Adipocyte (in vitro differentiated cells): ENCODE measurements at places on chromosomes 7 and 10.

DNA sequence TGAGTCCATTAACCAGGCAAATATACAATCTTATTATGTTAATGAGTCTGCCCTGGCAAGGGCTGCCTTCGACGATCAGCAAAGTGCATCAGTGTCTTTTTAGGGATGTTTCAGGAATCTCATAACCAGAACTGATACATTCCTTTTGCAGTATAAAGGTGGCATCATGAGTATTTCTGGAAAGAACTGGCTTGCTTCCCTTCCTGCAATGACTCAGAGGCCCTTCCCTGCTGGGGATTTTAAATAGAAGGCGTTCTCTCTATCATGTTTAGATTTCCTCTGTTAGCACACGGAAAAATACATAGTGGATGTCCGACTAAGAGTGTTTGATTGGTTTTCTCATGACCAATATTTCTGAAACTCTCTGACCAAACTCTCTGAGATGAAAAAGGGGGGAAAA lies 1.8 kb downstream of the NPS start:
- DNase-seq = no peak

GRCh38 chr10:93193906-93194305 lies 120.2 kb downstream of the CYP26A1 start:
- peak; percentile 17 for DNase-seq

GRCh38 chr7:40881405-40881926 lies 746.7 kb downstream of the SUGCT start:
- no peak for DNase-seq

DNA sequence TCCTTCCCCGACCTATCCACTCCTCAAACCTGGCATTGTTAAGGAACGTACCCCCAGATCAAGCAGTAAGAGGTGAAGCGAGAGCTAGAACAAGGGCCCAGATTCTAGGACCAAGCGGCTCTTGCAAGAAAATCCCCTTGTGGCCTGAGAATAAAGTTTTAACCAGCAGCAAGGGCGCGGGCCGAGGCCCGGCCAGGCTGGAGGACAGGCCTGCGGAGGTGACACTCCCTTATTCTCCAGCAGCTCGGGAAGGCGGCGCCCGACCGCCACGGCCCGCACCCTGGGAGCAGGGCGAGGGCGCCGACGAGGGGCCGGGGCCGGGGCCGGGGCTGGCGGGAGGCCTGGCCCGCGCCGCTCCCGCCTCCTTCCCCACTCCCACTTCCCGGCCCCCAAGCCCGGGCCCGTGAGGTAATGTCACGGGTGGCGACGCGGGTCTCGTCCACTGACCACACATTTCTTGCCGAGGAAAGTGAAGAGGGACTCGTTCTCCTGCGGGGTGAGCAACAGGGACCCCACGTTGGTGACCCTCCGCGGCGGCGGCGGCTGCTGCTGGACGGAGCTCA lies 551 bp downstream of the WASL start:
- peak; percentile 72 for DNase-seq

- no peak for DNase-seq
Observed at GRCh38 chr7:94650147-94651051, 5.5 kb downstream of the SGCE start.

DNA sequence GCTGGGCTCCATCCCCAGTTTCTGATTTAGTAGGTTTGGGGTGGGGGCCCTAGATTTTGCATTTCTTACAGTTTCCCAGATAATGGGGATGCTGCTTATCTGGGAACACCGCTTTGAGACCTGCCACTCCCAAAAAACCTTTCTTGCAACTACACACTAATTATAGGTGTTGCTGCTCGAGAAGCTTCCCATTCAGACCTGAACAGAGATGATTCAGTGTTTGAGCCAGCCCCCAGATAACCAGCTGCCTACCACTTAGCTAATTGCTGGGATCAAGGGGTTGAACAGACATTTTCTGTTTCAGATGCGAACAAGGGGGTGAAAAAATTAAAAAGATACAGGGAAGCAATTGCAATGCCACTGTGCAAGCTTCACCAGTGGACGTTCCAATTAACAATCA lies 448.5 kb downstream of the KCNMA1 start:
- no peak for DNase-seq

- no peak for DNase-seq
Observed at GRCh38 chr10:101827919-101828600, 9.8 kb upstream of the OGA start.

DNA sequence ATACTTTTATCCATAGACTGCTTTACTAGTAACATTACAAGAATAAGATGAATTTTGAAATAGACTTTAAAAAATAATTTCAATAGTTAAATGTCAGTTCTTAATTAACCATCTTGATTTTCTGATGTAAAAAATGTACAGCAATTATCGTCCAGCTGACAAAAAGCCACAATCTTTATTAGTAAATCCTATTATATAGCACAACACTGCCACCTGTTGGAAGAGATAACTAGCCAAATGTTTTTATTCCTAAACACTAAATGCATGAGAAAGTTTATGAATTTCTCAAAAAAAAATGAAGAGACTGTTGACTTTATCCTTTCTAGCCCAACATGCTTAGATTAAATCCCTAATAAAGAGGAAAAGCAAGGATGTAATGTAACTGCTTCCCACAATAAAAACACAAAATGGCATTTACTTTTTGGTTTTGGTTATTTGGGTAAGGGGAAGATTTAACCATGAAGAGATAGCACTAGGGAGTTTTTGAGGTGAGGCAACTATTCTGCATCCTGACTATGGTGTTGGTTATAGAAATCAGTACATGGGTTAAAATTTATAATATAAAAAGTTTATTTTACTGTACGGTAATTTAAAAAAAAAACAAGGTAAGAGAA lies 8.0 kb downstream of the COA1 start:
- peak; percentile 91 for DNase-seq

GRCh38 chr10:10956681-10957542 lies 60.8 kb upstream of the CELF2 start:
- no peak for DNase-seq

GRCh38 chr7:28176174-28176573 lies 4.4 kb downstream of the JAZF1 start:
- no peak for DNase-seq

GRCh38 chr7:72183835-72184234 lies 228.3 kb downstream of the CALN1 start:
- no peak for DNase-seq

DNA sequence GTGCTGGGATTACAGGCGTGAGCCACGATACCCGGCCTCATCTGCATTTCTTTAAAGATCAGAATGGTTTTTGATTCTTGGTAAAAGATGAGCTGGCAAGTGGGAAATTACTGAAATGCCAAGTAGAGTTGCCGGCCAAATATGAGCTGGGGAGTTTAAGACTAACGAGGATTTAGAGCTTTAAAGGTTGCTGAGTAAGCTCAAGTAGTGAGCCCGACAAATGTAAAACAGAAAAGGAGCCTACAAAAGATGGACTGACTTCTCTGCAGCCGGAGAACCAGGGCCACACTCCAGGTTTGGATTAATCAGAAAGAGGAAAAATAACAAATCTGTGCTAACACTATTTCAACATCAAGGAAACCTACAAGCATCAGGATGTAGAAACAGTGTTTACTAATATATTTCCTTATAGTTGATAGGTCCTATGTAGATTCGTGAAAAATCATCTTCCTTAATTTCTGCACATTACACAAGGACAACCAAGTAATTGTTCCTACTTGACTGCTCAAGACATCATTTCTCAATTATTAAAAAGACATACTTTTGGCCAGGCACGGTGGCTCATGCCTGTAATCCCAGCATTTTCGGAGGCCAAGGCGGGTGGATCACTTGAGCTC lies 49.6 kb downstream of the MPP7 start:
- DNase-seq = peak; percentile 15

DNA sequence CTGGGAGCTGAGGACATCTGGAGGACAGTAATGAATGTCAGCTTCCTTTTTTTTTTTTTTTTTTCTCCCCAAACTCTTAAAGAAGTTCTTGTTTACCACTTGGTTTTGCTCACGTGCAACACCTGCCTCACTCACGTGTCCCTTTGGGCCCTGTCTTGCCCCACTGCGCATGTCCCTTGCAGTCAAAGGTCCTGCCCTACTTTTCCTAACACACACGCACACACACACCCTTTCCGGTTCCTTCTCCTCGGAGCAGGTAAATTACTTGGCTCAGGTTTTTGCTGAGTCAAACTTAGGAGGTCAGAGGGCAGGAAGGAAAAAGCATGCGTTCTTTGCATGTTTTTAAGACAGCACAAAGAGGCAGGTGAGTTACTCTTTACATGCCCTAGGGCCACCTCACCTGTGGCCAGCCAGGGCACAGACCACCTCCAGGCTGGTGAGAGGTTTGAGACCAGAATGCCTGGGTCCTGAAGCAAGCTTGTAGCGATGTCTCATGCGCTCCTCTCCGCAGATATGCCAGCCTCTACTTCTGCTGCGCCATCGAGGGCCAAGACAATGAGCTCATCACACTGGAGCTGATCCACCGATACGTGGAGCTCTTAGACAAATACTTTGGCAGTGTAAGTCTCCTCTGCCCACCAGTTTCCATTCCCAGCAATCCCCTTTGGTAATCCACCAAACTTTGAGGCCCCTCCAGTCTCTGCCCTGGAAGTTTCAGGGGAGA lies 2.8 kb downstream of the AP1S1 start:
- DNase-seq = no peak

GRCh38 chr7:21898265-21898930 lies 47.3 kb downstream of the CDCA7L start:
- no peak for DNase-seq

GRCh38 chr7:47472444-47473157 lies 109.3 kb downstream of the TNS3 start:
- DNase-seq = no peak
